ENCODE measurements at places on chromosomes 2 and 18. TPM values are rescaled to one million over a fixed set of nuclear protein-coding genes. Genes with fewer than 3 reads are reported as not detected.

ELOA2 gene
- total RNA-seq = not detected

DRC1 gene
- total RNA-seq = not detected

IL36A gene
- total RNA-seq = not detected

CROCC2 gene
- total RNA-seq = not detected
